ENCODE measurements at places on chromosomes 4 and X.

GRCh38 chr4:188363196-188363595 is 224.0 kb downstream of the TRIML1 start:
- DNase-seq: no peak

DNA sequence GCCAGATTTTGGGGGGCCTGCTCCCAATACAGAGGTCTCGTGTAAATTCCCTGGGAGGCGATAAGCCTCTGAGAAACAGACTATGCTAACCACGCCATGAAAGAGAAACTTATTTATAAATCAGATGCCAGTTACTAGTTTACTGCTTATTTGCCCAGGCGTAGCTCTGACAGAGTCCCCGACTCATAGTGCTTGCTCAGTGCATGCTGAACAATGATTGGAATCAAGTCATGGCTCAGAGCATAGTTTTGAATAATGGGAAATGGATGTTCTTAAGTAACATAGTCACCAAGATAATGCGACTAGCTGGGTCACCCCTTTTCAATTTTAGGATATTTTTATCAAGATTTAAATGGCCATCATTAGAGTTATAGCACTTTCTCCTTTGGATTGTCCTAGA is 39.9 kb downstream of the HTT start:
- DNase-seq: no peak

GRCh38 chr4:56671860-56672259 is 9.2 kb downstream of the HOPX start:
- no peak for DNase-seq

DNA sequence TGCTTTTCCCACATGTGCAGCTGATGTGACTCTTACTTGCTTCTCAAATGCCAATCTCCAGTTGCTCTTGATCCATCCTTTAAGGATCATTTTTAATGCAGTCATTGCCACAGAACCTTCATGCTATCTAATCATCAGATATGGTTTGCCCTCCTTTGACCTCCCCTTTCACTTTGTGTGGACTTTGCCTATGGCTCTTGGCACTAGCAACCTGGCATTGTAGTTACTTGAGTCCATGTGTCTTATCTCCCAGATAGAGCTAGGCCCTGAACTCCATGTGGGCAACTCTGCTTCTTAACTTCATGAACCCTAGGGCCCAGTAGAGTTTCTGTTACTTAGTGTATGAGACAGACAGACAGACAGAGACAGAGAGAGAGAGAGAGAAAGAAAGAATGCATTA is 41.6 kb downstream of the MTM1 start:
- DNase-seq: no peak

GRCh38 chr4:8682296-8682695 is 89.7 kb downstream of the CPZ start:
- DNase-seq: no peak

DNA sequence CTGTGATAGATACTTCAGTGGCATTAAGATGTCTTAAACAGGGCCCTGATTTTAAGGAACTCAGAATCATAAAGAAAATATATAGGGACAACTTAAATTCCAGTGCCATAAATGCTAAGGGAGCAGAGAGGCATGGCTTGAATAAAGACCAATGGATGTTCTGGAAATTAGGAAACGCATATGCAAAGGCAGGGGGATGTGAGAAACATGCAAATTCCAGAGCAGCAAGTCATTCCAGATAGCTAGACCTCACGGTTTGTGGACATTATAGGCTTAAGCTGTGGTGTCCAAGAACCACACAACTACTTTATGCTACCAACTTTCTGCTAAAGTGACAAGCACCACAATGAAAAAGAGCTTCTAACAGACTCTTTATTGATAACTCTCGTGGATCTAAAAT is 132.6 kb upstream of the ANK2 start:
- DNase-seq: no peak

GRCh38 chr4:152831416-152831815 is 51.7 kb downstream of the ARFIP1 start:
- no peak for DNase-seq

DNA sequence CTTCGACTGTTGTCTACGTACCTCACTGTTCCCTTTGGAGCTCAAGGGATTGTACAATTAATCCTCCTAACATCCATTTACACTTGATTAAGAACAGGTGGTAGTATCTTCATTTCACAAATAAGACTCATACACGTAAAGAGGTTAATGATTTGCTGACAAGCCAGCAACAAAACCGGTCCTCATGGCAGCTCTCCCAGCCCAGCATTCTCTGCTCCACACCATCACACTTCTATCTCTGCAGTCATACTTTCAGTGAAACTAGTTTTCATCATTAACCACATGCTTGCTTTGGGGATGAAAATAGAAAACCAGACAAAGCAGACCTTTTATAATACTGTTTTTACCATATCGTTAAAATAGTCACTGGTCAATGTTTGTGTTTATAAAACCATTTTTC is 28.7 kb upstream of the CASK start:
- DNase-seq: no peak

DNA sequence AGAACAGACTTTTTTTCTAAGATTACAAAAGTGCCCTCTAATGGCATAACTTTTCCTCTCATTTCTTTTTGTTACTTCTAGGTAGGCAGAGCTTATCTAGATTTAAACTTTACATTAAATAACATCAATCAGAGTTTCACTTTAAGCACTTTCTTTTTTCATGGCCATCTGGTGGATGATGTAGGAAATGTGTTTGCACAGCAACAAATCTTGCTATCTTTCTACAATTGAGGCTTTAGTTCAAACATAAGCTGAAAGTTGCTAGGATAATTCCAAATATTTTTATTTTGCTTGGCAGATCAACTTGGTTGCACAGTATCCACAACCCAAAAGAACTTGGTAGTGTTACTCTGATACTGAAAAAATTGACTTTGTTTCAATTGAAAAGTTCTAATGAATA is 22.0 kb downstream of the NDNF start:
- no peak for DNase-seq

GRCh38 chrX:71212536-71212935 is 10.5 kb upstream of the GJB1 start:
- DNase-seq: no peak

DNA sequence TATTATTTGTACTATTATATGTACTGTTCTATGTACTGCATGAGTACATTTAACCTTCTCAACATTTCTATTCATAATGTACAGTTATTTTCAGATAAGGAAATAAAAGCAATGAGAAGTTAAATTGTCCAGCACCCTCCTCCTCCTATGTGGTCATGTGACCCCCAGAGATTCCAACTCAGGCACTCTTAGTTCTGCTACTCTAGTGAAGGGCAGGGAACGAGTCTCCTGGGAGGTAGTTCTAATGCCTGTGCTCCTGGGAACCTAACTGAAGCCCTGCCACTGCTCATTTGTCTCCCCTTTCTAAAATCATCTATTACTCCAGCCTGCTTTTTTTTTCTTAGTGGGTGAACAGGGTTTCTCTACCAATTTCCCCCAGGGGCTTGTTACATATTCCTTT is 105.9 kb upstream of the GPRIN3 start:
- DNase-seq: no peak

DNA sequence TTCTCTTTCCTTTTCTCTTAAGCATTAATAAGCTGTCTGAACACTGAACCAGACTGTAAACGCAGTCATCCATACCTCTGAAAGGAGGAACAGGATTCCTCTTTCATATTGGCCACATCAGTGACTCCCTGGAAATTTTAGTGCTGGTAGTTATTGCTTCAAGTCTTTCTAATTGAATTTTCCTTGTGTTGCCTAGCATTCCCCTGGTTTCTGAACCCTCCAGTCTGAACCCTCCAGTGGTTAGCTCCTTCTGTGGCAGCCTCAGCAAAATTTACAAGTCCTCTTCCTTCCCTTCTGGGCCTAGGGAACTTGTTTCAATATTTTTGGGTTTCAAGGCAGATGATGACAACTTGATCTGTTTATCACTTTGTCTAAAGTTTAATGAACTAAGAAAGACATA is 7.9 kb downstream of the SPARCL1 start:
- DNase-seq: no peak

DNA sequence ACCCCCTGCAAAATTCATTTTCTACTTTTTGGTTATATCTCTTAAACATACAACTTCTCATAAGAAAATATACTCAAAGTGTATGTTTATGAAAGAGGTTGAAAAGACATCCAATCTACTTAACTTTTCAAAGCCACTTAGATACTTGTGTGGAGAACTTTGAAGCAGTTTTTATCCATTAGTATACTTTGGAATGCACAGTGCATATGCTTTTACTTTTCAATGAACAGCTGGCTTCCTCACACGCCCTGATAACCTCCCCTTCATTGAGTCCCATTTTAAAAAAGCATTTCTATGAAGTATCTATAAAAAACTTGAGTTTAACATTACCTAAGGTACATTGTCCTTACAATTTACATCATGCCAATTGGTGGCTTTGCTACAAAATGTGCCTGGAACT is 73.8 kb downstream of the VEGFC start:
- DNase-seq: no peak

GRCh38 chrX:68995780-68996551 is 167.1 kb downstream of the EFNB1 start:
- no peak for DNase-seq

GRCh38 chr4:188403272-188403671 is 264.0 kb downstream of the TRIML1 start:
- DNase-seq: no peak

DNA sequence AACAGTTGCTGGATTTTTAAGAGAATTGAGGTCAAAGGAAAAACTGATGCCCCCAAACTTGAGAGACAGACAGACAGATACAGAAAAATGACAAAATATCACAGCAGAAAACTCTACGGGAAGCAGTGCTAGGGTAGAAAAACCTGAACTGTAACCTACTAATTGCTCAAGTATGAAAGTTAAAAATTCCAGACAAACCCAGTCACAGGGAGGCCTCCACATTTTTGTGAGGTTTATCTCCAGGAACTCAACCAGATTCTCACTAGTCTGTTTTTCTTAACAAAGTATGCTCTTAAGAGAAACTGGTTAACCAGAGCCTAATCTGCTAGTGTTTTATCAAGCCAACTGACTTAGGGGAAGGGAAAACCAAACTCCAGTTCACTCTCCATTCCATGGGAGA is 19.9 kb upstream of the PPP3CA start:
- DNase-seq: no peak

- DNase-seq: no peak
Measured at GRCh38 chrX:134174859-134175258, 62.1 kb upstream of the CCDC160 start.

- no peak for DNase-seq
Measured at GRCh38 chr4:113122066-113122465, 72.6 kb downstream of the ANK2 start.

- no peak for DNase-seq
Measured at GRCh38 chr4:100290585-100290984, 100.3 kb upstream of the DDIT4L start.

- peak; percentile 63 for DNase-seq
Measured at GRCh38 chr4:140094438-140095420, 59.3 kb downstream of the MAML3 start.

GRCh38 chr4:123415977-123416376 is 19.4 kb downstream of the SPRY1 start:
- no peak for DNase-seq

GRCh38 chrX:24024819-24025740 is 1.9 kb downstream of the KLHL15 start:
- peak; percentile 96 for DNase-seq

DNA sequence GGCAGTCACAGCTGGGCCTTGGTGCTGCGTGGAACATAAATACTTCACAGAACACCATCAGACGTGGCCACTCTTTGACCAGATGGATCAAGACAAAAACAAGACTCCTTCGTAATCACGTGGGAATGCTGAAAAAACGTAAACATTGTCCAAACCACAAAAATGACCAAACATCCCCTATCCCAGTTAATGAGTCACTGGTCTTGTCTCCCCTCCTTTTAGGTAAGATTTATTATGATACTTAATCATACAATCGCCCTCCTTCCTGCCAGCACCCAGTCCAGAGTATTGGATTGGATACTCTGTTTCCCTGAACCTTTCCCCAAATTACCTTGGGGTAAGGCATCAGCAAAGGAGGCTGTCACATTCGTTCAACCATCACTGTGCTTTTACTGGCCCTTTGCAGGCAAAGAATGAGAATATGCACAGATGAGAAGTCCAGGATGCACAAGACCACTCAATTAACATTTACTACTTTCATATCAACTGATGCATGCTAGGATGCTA is 601 bp upstream of the TCEANC start:
- DNase-seq: no peak

- DNase-seq: no peak
Measured at GRCh38 chr4:189071241-189071640, 869.4 kb upstream of the FRG1 start.

DNA sequence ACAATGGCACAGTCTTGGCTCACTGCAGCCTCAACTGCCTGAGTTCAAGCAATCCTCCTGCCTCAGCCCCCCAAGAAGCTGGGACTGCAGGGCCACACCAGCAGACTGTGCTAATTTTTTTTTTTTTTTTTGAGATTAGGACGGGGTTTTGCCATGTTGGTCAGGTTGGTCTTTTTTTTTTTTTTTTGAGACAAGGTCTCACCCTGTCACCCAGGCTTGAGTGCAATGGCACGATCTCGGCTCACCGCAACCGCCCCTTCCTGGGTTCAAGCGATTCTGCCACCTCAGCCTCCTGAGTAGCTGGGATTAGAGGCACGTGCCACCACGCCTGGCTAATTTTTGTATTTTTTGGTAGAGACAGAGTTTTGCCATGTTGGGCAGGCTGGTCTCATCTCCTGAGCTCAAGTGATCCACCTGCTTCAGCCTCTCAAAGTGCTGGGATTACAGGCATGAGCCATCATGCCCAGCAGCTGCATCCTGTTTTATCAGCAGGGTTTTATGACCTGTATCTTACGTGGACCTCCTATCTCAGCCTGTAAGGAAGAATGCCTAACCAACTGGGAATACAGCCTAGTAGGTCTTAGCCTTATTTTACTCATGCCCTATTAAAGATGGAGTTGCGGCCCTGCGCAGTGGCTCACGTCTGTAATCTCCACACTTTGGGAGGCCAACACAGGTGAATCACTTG is 13.2 kb upstream of the MRPL1 start:
- DNase-seq: no peak

DNA sequence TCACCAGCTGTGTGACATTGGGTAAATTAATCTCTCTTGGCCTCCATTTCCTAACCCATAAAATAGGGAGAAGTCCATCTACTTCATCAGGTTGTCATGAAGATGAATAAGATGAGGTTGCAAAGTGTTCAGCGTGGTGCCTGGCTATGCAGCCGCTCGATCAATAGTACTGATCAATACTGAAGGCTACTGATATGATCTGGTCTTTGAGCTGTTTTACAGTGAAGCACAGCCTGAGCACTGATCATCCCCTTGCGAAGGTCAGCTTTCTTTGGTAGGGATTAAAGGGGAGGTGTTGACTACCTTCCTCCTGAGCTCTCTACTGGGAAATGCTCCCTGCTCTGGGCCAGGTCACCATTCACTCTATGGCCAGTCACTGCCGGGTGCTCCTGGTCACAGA is 108.4 kb upstream of the NOCT start:
- DNase-seq: no peak

- DNase-seq: no peak
Measured at GRCh38 chr4:99885063-99885664, 9.1 kb downstream of the LAMTOR3 start.

- DNase-seq: no peak
Measured at GRCh38 chr4:145326491-145326890, 146.1 kb upstream of the OTUD4 start.

GRCh38 chrX:1147611-1148515 is 64.6 kb downstream of the CRLF2 start:
- DNase-seq: no peak
